ENCODE measurements at places on chromosomes 12 and 14.

DNA sequence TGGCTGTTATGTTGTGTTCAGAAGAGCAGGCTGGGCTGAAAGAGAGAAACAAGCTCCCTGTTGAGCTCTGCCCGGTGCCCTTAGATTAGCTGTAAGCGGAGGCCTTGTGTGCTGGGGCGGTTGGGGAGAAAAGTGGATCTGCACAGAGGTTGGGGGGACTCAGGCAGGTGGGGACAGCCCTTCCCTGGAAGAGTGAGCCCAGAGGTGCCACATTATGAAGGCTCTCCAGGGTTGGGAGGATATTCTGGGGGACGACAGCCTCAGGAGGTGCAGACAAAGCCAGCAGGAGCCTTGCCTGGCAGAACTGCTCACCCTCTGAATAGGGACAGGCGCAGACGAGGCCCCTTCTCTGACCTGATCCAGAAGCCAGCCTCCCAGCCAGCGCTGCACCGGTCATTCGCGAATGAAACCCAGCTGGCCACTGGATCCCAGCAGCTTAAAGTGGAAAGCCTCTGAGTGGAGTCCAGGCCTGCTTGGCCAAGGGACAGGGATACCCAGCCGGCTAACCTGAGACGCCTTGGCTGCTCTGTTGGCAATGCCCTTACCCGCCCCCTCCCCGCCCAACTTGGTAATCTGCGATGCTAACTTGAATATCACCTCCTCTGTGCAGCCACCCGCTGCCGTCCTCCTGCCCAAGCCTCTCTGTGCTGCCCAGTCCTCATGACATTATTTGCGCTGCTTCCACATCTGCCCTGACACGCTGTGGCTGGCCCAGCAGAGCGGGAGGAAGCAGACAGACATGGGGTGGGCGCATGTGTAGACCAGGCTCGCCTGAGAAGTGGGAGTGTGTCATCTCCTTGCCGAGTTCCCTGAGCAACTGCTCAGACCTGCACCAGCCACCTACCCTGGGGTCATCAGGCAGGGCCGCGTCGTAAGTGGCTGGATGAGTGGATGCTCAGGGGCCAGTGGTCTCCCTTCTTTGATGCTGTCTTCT is 5.6 kb downstream of the HIP1R start:
- no peak for DNase-seq

GRCh38 chr14:104299993-104300761 is 161.8 kb downstream of the KIF26A start:
- DNase-seq = no peak

- no peak for DNase-seq
Observed at GRCh38 chr14:72851635-72852034, 42.3 kb downstream of the DPF3 start.

DNA sequence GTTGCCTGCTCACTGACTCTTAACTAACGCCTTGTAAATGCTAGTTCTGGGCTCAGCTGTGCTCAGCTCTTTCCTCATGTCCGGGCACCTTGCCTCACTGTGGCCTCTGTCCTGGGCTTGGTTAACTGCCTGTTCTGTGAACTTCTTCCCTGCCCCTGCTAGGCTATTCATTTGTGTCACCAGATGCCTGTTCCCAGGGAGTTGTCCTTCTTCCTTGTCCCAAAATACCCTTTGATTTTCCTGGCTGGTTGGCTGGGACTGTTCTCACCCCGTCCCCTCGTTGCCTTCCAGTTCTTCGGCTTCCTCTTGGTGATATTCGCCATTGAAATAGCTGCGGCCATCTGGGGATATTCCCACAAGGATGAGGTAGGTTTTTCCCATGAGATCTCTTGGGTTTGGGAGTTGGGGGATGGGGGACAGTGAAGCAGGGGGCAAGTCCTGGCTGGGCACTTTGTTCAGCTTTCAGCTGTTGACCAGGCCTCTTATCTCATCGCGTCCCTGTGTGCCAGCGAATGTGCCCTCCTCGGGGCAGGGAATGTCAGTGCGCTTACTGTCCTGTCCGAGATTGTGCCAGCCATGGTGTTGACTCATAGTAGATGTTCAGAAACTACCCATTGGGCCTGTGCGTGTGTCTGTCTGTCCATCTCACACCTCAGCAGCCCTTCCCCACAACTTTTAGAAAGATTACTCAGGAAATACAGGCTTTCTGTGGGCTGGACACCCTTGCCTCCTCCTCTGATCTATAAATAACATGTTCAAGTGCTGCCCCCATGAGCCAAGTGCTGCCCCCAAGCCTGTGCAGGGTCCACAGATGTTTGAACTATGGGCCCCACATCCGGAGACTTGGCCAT is 33.1 kb downstream of the CD9 start:
- DNase-seq = no peak

DNA sequence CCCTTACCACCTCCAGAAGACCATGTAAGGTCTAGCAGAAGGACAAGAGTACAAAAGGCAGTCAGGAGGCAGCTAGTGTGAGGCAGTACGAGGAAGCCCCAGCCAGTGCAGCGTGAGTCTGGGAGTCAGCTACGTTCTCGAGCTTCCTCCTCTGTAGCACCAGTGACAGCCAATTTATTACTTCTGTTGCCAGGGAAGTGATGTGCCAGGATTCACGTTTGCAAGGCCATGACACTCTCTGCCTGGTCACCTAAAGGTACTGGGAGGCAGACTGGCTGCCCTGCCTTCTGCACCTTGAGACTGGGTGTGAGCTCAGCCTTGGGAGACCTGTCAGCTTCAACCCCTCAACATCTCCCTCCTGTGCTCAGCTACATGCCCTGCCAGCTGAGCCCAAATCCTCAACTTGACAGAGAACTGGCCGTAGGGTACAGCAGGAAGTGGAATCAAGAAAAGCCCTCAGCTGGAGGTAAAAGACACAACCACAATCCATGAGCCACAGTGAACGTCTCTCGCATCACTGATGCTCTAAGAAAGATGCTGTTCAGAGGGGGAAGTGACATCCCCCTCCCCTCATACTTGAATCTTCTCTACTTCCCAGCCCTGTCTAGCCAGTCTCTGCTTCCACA is 182.5 kb upstream of the RGS6 start:
- DNase-seq = no peak

- peak; percentile 81 for DNase-seq
Observed at GRCh38 chr12:1779783-1780182, 40.6 kb upstream of the LRTM2 start.

DNA sequence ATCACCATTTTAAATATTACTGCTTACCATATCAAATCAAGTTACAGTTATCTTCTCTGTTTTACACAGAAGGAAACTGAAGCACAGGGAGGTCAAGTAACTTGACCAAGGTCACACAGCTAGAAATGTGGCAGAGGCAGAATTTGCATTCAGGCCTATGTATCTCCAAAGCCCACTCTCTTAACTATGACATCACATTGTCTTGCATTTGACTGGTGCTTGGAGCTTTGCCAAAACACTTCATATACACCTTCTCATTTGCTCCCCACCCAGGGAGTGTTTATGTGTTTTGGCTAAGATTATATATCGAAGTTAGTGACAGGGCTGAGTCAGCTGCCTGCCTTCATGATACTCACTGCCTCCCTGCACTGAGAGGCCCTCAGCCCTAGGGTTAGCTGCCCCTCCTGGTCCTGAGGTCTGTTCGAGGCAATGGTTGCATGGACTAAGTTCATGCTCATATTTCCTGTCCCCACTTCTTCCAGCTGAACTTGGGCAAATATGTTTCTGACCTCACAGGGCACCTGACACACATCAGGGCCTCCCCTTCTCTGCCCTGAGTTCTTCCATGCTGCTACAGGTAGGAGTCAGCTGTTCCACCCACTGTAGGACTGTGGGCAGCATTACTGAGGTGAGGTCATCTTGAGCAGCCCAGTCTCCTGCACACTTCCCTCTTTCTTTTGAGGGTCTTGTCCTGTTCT is 1.8 kb downstream of the GALNT6 start:
- peak; percentile 65 for DNase-seq

GRCh38 chr14:65959563-65960024 is 526.6 kb upstream of the CCDC196 start:
- no peak for DNase-seq

GRCh38 chr12:44774815-44775411 is 101.2 kb downstream of the NELL2 start:
- DNase-seq = peak; percentile 4

DNA sequence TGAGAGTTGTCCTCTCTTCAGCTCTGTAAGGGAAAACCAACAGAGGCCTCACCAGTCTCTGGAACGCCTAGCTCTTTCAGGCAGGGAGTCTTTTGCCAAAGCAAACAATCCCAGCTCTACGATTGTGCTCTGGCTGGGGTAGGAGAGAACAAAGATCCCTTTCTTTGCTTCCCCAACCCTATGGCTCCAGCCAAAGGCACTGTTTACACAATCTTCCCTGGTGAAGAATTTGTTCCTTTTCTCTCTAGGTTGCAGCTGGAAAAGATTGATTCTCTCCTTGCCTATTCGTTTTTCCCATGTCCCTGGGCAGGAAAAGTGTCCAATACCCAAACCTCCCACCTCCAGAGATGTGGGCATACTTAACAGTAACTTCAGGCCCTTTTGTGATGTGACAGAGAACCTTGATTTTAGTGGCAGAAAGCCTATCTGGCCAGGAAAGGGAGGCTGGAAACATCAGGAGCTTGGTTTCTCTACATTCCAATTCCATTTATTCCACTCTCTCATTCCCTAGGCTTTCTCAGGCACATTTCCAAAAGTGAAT is 16.8 kb downstream of the ATP5MC2 start:
- peak; percentile 69 for DNase-seq

- no peak for DNase-seq
Observed at GRCh38 chr12:7985802-7986418, 46.6 kb upstream of the FOXJ2 start.

DNA sequence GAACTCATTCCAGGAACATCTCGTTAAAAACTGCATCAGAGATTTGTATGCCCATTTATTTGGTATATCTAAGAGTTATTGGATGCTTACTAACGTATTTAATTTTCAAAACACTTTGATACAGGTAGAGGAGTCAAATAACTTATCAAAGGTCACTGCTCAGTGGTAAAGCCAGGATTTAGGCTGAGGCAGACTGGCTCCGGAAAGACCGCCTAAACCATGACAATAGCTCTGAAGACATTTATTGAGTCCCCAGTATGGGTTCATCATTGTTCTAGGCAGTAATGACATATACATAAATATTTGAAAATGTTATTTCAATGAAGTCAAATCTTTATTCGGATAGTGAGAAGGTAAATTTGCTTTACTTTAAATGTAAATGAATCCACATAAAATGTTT is 30.3 kb downstream of the WBP11 start:
- no peak for DNase-seq

DNA sequence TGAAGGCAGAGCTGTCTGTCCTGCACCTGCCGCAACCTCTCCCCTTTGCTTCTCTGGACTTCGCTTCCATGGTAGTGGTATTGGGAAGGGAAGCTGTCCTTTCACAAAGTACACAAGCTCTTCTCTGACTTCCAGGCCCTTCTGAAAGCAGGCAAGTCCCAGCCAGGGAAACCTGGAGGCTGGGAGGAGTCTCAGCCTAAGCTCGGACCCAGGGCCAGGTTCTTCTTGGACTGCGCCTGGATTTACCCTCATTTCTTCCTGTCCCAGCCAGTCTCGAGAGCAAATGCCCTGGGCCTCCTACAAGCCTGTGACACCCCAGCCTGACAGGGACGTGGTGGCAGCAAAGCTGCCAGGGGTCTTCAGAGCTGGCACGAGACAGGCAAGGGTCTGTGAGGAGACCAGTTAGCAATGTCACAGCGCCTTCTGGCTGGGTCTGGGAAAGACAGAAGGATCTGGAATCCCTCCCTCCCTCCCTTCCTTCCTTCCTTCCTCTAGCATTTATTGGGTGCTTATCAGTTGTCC is 22.4 kb downstream of the ISCA2 start:
- DNase-seq = no peak

DNA sequence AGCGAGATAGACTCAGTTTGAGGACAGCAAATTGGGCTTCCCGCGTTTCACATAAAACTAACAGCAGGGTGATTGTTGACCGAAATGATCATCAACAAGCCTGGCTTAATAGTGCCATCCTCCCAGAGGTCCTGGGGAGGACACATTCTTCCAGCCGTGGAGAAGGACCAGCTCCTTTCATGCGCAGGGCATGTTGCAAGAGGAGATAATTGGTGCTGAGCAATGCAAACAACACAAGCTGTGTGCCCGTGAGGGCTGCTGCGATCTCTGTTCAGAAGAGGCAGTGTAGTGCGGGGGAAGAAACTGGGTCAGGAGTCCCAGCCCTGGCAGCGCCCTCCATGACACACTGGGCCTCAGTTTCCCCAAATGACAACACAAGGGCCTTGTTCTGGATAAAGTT is 54.3 kb downstream of the CCDC85C start:
- DNase-seq = no peak

- DNase-seq = no peak
Observed at GRCh38 chr14:20618271-20618749, 23.2 kb downstream of the OR6S1 start.

GRCh38 chr14:33120341-33120740 is 181.7 kb downstream of the NPAS3 start:
- DNase-seq = peak; percentile 81

DNA sequence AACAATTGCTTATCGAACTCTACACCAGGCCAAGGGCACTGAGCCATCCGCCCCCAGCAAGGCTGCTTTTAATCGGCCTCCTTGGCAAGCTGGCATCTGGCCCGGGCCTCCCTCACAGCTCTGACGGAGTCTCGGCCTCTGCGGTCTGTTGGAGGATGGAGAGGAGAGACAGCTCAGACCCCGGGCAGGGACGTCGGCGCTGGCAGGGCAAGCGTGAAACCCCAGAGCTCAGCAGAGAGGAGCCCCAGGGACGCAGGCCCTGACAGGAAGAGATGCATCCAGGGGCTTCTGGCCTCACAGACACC is 17.5 kb downstream of the CAMKK2 start:
- DNase-seq = no peak

- DNase-seq = no peak
Observed at GRCh38 chr12:28800129-28800528, 348.9 kb upstream of the FAR2 start.

GRCh38 chr12:122935318-122935717 is 30.9 kb downstream of the ABCB9 start:
- no peak for DNase-seq

GRCh38 chr12:130858084-130858483 is 13.8 kb upstream of the RAN start:
- DNase-seq = no peak

DNA sequence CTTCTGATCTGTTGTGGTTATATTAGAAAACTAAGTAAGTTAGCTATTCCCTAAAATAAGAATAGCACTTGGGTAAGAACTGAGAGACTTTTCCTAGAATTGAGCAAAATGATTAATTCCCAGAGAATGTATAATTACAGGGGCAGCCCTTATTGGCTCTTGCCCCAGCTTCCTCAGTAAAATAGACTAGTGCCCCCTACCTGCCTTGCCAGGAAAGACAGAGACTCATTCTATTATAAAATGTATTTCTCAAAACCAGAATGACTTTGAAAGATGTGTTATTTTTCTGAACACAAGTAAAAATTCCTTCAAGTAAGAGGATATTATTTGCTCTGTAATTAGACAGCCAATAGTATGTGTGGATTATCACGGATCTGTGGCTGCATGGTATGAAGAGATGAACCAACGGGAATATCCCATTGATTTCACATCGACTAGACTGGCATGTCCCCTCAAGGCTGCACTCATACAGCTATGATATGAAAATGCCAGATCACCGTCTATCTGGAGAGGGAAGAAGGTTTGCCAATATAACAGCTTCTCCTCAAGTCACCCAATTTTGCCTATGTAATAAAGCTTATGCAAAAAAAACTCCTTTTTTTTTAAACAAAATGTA is 7.4 kb upstream of the GLRX5 start:
- DNase-seq = peak; percentile 81

Measured in iris pigment epithelial cell (primary cell).